Smooth muscle cell of the coronary artery (primary cell): ENCODE measurements at places on chromosomes 4 and X. TPM values are rescaled to one million over a fixed set of nuclear protein-coding genes. Genes with fewer than 3 reads are reported as not detected.

SFRP2 gene
- under 0.01 TPM in 1 of 2 replicates, not detected in the other for total RNA-seq

TLR8 gene
- total RNA-seq, result not detected in 2 replicates

PAGE5 gene
- total RNA-seq, result not detected in 2 replicates

LNX1 gene
- total RNA-seq, result 5.1 TPM in 2 replicates

SOWAHB gene
- not detected in 2 replicates for total RNA-seq

USP26 gene
- not detected in 2 replicates for total RNA-seq

FAM9C gene
- not detected in 2 replicates for total RNA-seq

CDKL5 gene
- 0.98 and 1.3 TPM in 2 replicates for total RNA-seq

CENPU gene
- 0.59 and 6.8 TPM in 2 replicates for total RNA-seq

KLHL13 gene
- total RNA-seq, result 2.1 and 48.4 TPM in 2 replicates

TKTL2 gene
- not detected in 2 replicates for total RNA-seq

FMR1NB gene
- total RNA-seq, result not detected in 2 replicates

ENPEP gene
- total RNA-seq, result 0.08 and 0.82 TPM in 2 replicates

H2BW2 gene
- not detected in 2 replicates for total RNA-seq

FLNA gene
- total RNA-seq, result 2,276 and 2,381 TPM in 2 replicates

CPLX1 gene
- total RNA-seq, result not detected in 2 replicates

SRPX2 gene
- 42.6 and 70.9 TPM in 2 replicates for total RNA-seq

NIPAL1 gene
- total RNA-seq, result 7.1 TPM in 1 of 2 replicates, not detected in the other

HPRT1 gene
- total RNA-seq, result 11.1 and 11.3 TPM in 2 replicates

SLITRK4 gene
- total RNA-seq, result 0.15 and 1.3 TPM in 2 replicates

ZCCHC12 gene
- total RNA-seq, result not detected in 2 replicates

ASB11 gene
- 0.23 TPM in 1 of 2 replicates, not detected in the other for total RNA-seq

LRAT gene
- total RNA-seq, result not detected in 2 replicates

PDE6B gene
- 1.4 TPM in 1 of 2 replicates, not detected in the other for total RNA-seq

F8A2 gene
- not detected in 2 replicates for total RNA-seq

NMU gene
- 0.15 TPM in 1 of 2 replicates, not detected in the other for total RNA-seq

SORCS2 gene
- 0.15 and 0.23 TPM in 2 replicates for total RNA-seq

BBS12 gene
- total RNA-seq, result 4.1 and 6.0 TPM in 2 replicates

SPANXN4 gene
- total RNA-seq, result not detected in 2 replicates
